ENCODE measurements at places on chromosomes 12 and 14.

DNA sequence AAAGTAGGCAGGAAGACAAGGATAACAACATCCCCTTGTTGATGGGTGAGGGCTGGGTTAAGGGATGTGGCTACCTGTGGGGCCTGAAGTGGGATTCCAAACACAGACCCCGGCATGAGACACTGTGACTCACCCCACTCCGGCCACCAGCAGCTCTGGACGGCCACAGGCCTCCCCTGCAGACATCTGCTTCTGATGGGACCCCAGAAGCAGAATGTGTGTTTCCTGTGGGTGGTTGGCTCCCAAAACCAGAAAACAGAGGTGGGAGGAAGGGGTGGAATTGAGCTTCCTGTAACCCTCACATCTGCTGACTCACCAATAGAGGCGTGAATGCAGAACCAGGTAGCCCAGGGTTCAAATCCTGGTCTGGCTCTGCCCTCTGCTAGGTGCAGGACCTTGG lies 216.6 kb upstream of the PWP1 start:
- no peak for DNase-seq

DNA sequence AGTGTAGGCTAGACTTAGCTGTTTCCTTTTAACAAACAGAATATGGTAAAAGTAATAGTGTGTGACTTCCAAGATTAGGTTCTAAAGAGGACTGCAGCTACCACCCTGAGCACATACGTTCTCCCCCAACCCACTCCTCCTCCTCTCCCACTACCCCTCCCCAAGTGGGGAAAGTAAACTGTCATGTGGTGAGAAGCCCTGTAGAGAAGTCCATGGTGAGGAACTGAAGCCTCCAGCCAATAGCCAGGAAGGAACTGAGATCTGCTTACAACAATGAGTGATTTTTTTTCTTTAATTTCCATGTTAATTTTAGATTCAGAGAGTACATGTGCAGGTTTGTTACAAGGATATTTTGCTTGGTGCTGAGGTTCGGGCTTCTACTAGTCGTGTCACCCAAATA lies 57.0 kb upstream of the EGLN3 start:
- no peak for DNase-seq

DNA sequence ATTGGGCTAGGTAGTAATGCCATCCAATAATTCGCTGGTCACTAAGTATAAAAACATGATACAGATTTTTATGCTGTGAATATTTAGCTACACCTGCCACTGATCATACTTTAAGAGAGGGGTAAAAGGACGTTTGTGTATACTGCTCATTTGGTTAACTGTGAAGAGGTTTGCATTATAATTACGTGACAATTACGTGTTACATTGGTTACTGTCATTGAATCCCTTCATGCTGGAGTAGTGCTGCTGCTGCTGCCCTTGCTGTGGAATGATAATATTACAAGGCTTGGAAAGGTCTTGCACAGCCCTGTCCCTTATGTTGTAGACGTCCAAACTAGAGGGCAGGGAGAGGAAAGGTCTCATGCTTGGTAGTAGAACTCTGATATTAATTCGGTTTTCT lies 312.2 kb upstream of the ATP2B1 start:
- no peak for DNase-seq

DNA sequence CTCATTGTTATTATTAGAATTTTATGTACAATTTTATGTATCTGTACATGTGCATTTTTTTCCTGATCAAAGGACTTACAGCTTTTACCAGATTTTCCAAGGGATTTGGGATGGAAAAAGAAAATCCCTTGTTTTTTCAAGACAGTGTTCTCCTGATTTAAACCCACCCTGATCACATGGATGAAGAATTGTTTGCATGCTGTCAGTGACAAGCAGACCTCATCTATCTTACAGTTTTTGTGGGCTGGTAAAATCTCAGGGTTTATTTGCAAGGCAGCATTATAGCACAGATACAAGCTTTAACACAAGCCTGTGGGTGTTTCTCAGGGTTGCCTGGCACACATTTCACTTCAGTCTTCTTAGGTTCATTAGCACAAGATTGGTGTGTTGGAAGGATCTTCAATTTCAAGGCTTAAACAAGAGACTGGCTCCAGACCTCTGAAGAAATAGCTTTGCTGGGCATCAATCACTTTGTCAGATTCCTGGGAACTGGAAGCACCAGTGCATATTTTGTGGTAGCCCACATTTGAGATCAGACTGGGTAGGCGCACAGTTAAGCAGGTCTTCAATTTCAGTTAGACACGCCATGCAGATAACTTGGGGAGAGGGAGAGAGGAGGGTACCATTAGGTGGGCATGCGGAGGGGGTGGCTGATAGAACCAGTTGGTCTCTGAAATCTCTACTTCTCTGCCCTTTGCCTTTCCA lies 118.0 kb downstream of the TBX5 start:
- DNase-seq = no peak

DNA sequence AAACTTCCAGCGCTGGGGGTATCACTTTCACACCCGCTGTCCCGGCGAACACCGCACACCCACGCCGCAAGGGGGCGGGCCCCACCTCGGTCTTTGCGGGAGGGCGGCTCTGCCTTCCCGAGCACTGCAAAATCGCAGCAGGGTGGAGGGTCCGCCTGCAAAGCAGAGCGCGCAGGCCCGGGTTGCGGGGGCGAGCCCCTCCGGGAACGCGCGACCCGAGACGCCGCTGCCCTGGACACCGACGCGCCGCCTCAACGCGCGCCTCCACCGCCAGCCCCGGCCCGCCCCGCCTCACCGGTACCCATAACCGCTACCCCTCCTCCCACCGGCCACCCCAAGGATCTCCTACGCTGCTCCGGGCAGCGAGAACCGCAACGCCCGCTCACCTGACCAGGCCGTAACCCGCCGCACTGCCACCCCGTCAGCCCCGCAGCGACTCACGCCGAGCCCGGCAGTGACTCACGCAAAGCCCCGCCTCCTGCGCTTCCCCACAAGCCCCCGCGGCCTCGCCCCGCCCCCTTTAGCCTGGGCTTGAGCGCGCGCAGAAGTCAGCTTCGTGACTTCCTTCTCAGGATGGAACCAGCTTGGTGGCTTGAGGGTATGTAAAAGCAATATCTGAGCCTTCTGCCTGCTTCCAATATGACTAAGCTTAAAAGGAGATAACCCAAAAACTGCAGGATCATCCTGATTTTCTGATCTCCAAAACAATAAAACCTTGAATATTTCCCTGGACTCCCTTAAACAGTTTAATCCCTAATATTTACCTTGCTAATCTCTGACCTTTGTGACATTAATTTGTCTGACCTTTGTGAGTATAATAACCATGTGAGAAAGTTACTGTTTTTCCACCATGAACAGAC lies at the start of gene RPAP3:
Gene RPAP3, minus strand, starts transcription at position 465 of the 860 bp plus-strand sequence. CDS start 3,190 bp downstream, outside the sequence.
- peak; percentile 96 for DNase-seq

DNA sequence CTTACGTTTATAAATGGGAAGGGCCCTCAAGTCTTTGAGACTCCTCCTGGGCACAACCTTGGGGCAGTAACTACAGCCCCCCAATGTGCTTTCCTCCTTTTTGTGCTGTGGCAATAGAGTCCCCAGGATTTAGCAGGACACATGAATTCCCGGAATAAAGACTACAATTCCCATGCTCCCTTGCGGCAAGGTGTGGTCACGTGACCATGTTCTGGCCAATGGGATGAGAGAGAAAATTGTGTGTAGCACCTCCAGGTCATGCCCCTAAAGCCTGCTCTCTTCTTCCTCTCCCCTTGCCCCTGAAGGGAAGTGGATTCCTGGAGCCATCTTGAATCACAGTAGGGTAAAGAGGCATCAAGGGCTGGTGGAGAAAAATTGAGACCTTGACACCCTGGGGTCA lies 295.1 kb upstream of the SFSWAP start:
- no peak for DNase-seq

DNA sequence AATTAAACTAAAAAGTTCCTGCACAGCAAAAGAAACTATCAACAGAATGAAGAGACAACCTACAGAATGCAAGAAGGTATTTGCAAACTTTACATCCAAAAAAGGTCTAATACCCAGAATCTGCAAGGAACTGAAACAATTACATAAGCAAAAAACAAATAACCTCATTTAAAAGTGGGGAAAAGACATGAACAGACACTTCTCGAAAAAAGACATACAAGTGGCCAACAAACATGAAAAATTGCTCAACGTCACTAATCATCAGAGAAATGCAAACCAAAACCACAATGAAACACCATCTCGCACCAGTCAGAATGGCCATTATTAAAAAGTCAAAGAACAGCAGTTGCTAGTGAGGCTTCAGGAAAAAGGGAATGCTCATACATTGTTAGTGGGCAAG lies 15.2 kb downstream of the PDE6H start:
- DNase-seq = no peak

DNA sequence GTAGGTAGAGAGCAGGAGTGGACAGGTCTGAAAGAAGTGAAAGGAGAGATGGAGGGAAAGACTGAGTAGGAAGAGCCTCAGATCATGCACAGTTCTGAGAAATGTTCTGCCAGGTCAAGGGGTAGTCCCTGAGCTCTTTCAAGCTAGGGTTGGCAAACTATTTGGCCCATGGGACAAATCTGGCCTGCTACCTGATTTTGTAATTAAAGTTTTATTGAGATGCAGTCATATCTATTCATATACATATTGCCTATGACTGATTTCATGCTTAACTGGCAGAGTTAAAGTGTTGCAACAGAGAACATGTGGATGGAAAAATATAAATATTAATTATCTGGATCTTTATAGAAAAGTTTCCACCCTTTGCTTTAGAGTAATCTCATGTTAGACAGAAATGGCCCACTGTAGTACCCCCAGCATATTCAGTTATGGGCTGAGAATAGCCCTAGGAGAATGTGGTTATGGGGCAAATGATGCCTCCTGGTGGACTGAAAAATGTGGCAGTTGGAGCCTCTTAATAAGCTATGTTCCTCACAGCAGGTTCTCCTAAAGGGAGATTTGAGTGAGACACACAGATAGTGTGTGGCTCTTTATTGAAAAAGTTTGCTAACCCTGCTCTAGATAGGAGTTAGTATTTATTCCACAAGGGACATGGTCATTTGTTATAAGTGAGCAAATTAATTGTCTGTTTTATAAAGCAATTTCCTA lies 476.9 kb downstream of the LRIG3 start:
- DNase-seq = no peak

- no peak for DNase-seq
These were observed 25.8 kb downstream of the SNRNP35 start for GRCh38 chr12:123483602-123484248.

- no peak for DNase-seq
These were observed 329.3 kb upstream of the DCN start for GRCh38 chr12:91511795-91512420.

- no peak for DNase-seq
These were observed 120.5 kb downstream of the TBC1D30 start for GRCh38 chr12:64944966-64945365.

DNA sequence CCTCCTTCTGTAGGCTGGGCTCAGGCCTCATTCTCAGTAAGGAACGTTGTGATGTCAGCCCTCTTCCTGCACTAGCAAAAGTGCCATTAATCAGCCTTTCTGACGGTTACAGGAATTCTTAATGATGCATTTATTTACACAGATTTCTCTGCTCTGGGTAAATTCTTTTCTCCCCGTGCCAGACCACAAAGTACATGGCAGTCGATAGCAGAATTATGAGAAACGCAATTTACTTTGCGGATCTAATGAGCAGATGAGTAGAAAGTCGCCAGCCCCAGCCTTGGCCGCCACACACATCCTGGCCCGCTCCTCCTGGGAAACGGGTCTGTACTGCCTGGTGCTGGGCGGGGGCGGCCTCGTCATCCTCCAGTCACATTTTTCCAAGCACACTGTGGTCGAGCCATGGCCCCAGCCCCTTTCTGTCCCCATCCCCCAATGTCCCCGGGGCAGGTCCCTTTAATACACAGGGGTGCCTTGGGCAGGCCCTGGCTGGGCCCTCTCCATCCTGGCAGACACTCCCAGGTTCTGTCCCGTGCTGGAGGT lies 25.9 kb downstream of the NOC4L start:
- DNase-seq = no peak

- DNase-seq = peak; percentile 41
These were observed 202.4 kb downstream of the ITPR2 start for GRCh38 chr12:26630546-26631027.

- no peak for DNase-seq
These were observed 54.3 kb upstream of the TMX1 start for GRCh38 chr14:51185754-51186153.
